ENCODE measurements at places on chromosomes 13 and 19. TPM values are rescaled to one million over a fixed set of nuclear protein-coding genes. Genes with fewer than 3 reads are reported as not detected.

Gene CGB2
- not detected for total RNA-seq

Gene KDELR1
- total RNA-seq = 325 TPM

Gene LRFN3
- 53.4 TPM for total RNA-seq

Gene COLGALT1
- 257 TPM for total RNA-seq

Gene ZNF878
- total RNA-seq = not detected

Gene IZUMO2
- not detected for total RNA-seq

Gene MYO9B
- total RNA-seq = 62.4 TPM

Gene MAMSTR
- 1.5 TPM for total RNA-seq

Gene PRODH2
- total RNA-seq = not detected

Gene ZNF793
- 10.9 TPM for total RNA-seq

Gene LAIR1
- total RNA-seq = 2.1 TPM

Gene FFAR2
- 0.46 TPM for total RNA-seq

Gene FAM216B
- not detected for total RNA-seq

Gene RPS15
- 1,175 TPM for total RNA-seq

Gene GADD45B
- total RNA-seq = 1.2 TPM

Gene MCF2L
- 16.5 TPM for total RNA-seq

DNA sequence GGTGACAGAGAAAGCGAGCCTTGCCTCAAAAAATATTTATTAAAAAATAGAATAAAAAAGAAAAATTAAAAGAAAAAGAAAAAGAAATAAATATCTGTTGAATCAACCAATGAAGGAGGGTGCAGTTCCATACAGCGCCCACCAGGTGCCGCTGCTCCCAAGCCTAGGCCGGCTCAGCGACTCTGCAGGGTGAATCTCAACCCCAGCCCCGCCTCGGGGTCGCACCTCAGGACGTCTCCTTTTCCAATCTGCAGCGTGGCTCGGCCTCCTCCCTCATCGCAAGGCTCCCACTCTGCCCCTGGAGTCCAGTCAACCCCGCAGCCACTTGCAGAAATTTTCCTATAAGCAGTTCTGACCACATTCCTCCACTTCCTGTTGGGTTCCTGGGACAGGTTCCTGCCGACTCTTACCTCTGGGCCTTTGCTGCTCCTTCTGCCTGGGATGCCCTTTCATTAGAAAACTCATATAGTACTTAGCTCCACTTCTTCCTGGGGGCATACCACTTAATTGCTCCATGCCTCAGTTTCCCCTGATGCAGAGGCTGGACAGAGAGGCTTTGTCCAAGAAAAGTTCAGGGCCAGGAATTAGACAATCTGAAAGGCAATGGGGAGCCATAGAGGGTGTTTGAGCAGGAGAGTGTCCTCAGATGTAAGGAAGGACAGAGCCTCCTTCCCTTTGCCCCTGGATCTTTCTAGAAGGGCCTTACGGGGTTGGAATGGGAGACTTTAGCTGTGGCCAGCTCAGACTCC lies 24.3 kb downstream of the NFILZ start:
- peak; percentile 58 for DNase-seq

DNA sequence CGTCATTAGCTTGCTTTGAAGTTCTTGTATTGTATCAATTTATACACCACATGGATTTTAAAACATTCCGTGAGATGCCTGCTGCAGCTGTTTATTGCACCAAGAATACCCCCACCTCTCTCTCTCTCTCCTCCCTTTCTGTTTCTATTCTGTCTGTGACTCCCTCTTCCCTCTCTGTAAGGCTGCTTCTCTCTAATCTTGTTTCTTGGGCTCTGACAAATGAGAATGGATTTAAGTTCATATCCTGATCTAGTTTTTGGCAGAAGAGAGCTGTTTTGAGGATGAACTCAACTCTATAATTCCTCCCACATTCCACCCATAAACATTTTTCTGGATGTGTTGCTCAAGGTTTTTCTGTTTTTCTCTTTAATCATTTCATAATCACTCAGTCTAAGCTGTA lies 144.3 kb upstream of the FRY start:
- no peak for DNase-seq

DNA sequence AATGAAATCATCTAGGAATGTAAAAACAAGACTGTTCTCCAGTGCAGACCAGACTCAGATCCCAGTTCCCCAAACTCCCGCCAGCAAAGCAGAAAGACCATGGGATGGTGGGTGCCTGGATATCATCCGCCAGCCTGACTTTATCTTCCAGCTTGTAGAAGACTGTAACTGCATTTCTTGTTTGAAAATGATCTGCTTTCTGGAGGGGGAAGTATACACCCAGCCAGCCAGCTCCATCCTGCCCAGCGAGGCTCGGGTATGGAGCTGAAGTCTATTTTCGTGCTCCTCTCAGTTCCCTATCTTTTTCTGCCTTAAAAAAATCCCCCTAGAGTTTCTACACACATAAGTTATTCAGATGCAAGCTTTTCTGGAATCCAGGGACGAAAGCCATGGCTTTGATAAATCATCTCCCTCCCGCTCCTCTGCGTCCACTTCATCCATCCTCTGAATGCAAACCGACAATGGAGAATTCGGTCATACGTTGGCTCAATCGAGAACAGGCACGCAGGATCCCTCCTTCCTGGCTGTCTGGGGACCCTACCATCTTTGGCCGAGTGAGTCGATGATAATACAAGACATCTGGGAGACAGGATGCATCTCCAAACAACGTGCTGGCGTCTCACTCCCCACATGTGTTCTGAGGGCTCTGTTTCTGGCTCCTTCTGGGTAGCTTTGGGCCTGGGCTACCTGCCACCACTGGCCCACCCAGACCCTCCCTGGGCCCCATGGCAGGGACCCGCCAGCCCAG lies 31.2 kb downstream of the CEBPG start:
- DNase-seq = no peak

DNA sequence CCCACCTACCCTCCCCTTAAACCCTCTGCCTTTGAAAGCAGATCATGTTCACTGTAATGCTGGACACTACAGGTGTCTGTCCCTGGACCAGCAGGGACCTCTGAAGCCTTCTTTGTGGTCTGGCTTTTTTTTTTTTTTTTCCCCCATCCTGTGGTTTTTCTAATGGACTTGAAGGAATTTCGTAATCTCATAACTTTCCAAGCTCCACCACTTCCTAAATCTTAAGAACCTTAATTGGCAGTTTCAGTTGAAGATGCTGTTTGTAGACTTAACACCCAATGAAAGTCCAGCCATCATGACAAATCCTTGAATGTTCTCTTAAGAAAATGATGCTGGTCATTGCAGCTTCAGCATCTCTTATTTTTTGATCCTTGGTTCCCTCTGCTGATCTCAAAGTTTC lies 45.0 kb upstream of the LRCH1 start:
- no peak for DNase-seq

DNA sequence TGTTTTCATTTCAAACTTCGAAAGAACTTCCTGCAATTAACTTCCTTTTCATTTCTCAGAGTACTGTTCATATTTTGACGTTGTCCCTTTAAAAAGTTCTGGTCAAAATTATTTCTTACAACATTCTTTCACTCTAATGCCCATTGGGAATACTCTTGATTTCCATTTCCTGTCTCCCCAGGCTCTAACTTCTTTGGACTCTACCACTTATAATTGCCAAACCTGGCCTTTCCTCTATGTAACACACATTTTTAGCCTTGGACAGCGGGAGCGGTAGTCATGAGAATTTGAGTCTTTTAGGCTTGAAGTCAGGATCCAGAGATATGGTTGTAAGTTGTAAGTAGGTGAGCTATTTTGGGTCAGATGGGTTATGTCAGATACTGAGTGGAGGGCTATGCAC lies 163.5 kb upstream of the SPRY2 start:
- DNase-seq = no peak

- DNase-seq = no peak
Observed at GRCh38 chr13:99340638-99341037, 33.4 kb upstream of the GPR183 start.

DNA sequence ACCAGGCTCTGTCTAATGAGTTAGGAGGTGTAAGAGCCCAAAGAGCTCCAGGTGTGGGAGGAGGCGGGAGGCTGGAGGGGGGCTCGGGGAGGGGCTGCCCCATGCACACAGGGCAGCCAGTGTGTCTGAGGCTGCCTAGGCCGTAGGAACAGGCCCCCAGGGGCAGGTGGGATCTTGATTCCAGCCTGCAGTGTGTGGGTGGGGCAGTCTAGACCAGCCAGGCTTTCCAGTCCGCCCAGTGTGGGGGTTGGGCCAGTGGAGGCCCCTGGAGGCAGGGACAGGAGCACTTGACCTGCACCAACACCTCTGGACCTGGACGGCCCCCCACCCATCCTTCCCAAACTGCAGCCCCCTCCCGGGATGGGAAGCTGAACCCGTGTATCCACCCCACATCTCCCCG lies 5.4 kb upstream of the CAMSAP3 start:
- DNase-seq = no peak

DNA sequence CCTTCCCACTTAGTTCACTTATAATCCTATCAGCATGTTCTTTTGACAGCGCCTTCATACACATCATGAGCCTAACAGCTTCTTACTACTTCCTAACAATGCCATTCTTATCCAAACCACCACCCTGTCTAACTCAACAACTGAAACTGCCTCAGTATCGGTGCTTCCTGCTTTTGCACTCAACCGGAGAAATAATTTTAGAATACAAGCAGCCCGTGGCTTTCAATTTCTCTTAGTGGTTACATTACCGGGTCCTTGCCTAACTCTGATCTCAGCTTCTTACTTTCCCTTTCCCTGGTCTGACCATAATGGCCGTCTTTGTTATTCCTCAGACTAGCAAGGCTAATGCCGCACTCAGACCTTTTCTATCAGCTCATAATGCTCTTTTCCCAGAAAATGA lies 17.0 kb downstream of the ZFP82 start:
- DNase-seq = no peak

DNA sequence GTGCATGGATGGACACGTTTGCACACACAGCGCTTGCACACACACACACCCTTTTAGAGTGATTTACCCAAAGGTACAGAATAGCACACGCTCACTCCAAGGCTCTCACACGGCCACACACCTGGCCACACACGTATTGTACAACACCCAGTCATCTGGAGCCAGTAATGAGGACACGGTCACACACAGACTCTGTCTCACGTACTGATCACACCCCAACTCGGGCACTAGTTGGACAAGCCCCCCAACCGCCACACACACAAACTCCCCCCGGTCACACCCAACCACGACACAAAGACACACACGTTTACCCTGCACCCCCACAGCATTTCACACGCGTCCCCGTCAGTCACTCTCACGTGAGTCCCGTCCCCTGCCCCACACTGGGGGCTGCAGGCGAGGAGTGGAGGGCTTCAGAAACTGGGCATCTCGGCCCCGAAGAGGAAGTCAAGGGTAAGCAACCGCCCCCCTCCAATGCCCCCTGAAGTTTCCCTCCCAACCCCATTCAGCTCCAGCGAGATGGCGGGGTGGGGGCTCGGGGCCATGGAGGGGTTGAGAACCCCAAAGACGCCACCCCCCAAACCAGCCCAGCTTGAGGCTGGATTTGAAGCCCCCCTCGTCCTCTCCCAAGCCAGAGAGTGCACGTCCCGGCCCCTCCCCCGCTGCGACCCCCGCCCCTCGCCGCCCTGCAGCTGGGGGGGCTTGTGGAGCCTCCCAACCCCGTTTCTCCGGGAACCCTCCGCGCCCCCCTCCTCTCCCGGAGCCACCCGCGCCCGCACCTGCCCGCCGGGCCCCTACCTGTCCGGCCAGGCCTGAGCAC lies 599 bp downstream of the OLFM2 start:
- no peak for DNase-seq

DNA sequence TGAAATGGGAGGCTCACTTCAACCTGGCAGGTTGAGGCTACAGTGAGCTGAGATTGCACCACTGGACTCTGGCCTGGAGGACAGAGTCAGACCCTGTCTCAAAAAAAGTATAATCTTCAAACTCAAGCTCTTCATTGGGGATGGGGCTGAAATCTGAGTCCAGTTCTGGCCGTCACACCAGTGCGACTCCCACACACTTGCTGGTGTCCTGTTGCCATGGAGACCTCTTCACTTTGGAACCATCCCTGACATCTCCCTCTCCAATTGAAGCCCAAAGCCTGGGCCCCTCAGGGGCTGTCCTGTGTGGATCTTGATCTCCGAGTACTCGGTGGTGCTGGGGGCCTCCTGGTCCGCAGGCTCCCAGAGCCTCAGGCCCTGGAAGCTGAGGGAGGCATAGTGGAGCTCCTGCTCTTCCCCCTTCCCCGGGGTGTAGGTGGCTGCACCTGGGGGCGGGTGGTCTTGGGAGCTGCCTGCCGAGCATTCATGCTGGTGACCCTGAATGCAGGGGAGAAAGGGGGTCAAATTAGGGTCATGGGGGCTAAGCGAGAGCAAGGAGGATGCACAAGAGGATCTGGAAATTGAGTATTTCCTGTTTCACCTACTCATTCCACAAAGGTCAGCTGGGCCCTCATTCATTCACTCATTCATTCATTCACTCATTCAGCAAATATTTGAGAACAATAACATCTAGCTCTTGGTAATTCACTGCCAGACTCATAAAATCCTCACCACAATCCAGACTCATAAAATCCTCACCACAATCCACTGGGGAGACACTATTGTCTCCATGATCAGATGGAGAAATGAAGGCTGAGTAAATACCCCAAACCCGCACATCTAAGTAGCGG lies 11.0 kb downstream of the SIGLEC11 start:
- DNase-seq = no peak

DNA sequence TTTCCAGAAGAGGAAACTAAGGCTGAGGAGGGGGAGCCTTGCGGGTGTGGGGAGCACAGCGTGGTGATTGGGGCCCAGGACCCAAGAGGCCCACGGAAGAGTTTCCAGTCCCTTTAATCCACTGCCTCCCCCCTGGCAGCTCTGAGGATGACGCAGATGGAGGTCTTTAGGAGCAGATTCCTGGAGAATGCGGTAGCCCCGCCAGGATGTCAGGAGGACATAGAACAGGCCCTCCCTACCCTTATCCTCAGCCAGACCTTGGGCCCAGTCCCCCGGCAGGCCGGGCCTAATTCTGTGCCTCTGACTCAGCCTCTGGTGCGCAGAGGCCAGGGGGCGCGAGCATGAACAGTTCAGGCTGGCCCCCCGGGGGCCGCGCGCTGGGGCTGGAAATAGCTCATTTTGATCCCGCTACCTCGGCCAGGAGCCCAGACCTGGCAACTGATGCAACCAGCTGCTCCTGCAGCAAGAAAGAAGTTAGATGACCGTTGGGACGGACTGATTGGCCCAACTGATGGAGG lies 461 bp upstream of the HSPB6 start:
- DNase-seq = peak; percentile 32

- DNase-seq = peak; percentile 84
Observed at GRCh38 chr19:52095172-52096014, at the start of gene ZNF841. TSS of gene ZNF841 (minus strand) at chr19:52095765. CDS start at chr19:52084801, 10,964 bp downstream.

DNA sequence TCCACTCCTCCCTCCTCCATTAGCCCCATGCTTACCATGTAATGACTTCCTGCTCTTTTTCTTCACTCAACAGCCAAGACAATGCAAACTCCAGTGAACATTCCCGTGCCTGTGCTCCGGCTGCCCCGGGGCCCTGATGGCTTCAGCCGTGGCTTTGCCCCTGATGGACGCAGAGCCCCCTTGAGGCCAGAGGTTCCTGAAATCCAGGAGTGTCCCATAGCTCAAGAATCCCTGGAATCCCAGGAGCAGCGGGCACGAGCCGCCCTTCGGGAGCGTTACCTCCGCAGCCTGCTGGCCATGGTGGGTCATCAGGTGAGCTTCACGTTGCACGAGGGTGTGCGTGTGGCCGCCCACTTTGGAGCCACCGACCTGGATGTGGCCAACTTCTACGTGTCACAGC lies 2.9 kb upstream of the PPP1R37 start:
- no peak for DNase-seq

- no peak for DNase-seq
Observed at GRCh38 chr13:74570834-74571233, 436.6 kb upstream of the KLF12 start.

All from endothelial cell (in vitro differentiated cells).